ENCODE measurements at places on chromosomes 5 and 9. TPM values are rescaled to one million over a fixed set of nuclear protein-coding genes. Genes with fewer than 3 reads are reported as not detected.

Gene OLFML2A
- total RNA-seq: 1.4 TPM

Gene F2RL1
- total RNA-seq: 9.4 TPM

Gene MAP3K1
- 18.8 TPM for total RNA-seq

Gene ADAMTSL1
- 49.2 TPM for total RNA-seq

Gene CCDC192
- not detected for total RNA-seq
